Femur (tissue), 1 donor: ENCODE measurements at places on chromosomes 5 and 9.
A peak's percentile ranks its signal among the peaks of the same experiment; 100 is the strongest.

GRCh38 chr9:127137640-127138360, 15.4 kb upstream of the ANGPTL2 start:
- DNase-seq: peak; percentile 23

- peak; percentile 56 for DNase-seq
These were observed 123.8 kb upstream of the LIFR start for GRCh38 chr5:38680094-38680825.

DNA sequence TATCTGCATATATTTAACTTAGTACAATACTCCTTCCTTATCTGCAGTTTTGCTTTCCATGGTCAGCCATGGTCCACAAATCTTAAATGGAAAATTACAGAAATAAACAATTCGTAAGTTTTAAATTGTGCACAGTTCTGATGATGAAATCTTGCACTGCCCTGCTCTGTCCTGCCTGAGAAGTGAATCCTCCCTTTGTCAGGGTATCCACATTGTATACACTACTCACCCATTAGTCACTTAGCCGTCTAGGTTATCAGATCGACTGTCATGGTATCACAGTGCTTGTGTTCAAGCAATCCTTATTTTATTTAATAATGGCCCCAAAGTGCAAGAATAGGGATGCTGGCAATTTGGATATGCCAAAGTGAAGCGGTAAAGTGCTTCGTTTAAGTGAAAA, 8.3 kb upstream of the YTHDC2 start:
- DNase-seq: no peak

GRCh38 chr5:135441350-135441831, 5.8 kb downstream of the DCANP1 start:
- DNase-seq: peak; percentile 78

DNA sequence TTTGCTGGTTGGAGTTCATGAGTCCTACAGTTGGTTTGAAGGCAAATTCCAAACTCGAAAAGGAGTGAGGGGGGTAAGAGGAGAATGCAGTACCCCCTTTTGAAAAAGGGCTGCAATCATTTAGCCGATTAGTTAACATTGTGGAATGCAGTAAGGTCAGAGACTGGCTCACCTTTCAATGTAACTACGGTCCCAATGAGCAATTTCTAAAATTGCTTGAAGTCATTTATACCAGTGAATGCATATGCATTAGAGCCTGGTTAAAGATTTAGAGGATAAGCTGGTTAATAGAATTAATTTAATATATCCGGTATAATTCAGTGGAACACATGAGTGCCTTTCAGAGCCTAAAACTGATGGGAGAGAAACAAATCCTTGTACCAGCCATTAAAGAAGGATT, 172.6 kb upstream of the PAPPA start:
- DNase-seq: no peak

DNA sequence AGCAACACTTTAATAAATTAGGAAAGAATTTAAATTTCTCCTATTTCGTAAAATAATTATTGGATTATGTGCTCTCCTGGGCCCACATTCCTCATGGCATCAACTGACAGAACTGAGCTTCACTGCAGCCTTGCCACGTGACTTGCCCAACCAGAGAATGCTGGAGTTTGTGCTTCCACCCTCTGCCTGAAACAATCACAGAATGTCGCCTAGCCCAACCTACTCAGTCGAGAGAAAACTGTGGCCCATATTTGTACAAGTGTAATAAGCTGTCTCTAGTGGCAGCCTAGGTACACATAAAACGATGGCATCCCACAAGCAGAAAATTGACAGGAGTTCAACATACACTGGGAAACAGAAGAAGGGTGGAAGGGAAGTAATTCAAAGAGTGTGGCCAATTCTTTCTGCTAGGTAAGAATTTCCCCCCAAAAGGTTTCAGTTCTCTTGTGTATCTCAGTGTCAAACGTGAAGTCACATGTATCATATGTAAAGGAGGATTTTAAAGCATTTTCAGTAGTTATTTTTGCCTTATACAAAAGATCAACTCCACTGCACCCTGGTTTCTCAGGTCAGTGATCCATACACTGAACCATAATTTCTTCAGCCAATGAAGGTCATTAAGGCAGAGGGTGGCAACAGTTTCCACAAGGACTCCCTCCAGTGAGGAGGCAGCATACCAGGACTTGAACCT, 41.7 kb downstream of the ZNF608 start:
- DNase-seq: no peak

- DNase-seq: no peak
These were observed 123.3 kb downstream of the ZSWIM6 start for GRCh38 chr5:61455179-61456006.

DNA sequence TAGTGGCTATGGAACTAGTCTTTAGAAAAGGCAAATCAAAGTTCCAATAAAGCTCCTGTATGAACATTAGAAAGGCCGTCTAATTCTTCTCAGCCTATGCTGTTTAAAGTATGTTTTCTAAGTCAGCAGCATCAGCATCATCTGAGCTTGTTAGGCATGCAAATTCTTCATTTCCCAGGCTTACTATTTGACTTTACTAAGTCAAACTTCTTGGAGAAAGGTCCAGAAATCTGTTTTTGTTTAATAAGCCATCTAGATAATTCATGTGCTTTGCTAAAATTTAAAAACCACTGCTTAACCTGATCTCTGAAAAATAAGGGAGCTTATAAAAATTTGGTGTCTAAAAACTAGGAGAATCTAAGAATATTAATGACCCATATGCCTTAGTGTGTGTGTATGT, 200.2 kb upstream of the SGCD start:
- no peak for DNase-seq

DNA sequence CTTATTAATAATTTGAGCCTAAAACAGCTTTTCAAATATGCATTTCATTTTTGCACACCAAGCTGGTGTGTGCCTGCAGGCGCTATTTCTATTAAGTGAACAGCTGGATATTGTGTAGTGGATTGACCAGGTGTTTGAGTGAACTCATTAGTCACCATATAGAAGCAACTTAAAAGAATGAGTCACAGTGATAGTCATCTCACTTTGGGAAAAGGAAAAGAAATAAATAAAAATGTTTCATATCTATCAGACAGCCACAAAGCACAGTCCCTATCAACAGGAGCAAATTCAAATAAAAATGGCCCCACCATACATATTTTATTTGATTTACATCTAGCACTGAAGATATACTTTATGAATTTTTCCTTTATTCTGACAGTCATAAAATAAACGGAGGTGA, 456.5 kb upstream of the CDH9 start:
- no peak for DNase-seq
